Stimulated activated CD8-positive, alpha-beta memory T cell treated with anti-CD3 and anti-CD28 coated beads, Interleukin-2, amount 100 ng/mL, for 48 hours (primary cell): ENCODE measurements at places on chromosomes 5 and 9.

- DNase-seq, result no peak
These were observed 88.7 kb upstream of the FAM169A start for GRCh38 chr5:74954919-74955318.

- no peak for DNase-seq
These were observed 98.1 kb downstream of the UBE2R2 start for GRCh38 chr9:33914887-33915628.

- no peak for DNase-seq
These were observed 6.9 kb downstream of the CCL19 start for GRCh38 chr9:34684145-34684544.

GRCh38 chr9:18626046-18626698 is 152.2 kb downstream of the ADAMTSL1 start:
- no peak for DNase-seq

DNA sequence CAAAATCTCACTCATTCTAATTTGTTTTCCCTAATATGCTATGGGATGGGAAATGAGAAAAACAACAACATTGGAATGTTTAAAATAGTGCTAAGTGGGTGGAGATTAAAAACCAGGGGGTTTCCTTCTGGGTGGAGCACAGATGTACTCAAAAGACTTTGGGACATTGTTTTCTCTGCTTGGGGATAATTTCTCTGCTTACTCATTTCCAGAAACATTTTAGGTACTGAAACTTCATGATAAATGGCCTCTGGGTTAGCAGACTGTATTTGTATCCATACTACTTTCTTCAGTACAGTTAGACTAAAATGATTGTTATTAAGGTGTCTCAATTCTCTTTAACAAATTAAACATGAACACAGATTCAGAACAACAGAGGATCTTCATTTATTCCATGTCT is 17.4 kb downstream of the ELOVL7 start:
- no peak for DNase-seq

DNA sequence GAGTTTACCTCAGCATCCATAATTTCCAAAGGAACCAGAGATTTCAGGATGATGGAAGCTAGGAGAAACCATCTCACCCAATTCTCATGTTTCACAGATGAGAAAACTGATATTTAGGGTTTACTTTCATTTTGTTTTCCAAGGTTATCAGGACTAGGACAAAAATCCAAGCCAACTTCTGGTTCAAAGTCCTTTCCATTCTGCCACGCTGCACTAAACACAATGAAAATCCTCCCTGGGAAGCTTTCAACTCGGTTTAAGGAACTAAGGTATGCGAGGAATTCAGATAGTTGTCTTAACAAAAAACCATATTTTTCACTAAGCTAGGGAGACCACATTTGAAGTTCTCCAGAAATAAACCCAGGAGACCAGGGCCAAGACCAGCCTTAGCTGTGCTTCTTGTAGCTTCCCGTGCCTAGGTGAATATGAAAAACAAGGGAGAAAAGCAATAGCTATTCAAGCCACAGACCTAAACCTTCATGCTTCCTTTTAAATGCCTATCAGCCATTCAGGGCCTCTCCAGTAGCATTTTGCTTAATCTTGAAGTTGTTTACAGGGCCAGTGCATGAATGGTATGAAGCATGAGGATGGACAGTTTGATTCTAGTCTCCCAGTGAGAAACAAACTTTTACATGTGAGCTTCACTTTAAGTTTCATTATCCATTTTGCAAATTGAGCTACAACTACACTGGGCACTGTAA is 167.9 kb downstream of the DENND1A start:
- no peak for DNase-seq

DNA sequence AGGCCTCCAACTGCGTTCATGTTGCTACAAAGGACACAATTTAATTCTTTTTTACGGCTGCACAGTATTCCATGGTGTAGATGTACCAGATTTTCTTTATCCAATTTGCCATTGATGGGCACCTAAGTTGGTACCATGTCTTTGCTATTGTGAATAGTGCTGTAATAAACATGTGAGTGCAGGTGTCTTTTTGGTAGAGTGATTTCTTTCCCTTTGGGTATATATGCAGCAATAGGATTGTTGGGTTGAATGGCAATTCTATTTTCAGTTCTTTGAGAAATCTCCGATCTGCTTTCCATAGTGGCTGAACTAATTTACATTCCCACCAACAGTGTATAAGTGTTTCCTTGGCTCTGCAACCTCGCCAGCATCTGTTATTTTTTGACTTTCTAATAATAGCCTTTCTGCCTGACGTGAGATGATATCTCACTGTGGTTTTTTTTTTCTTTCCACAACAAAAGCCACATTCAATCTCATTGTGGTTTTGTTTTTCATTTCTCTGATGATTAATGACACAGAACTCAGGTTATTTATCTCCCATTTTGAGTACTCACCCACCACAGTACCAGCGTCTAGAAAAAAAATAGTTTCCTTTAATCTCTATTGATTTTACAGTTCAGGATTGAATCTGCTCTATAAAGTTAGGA is 21.9 kb downstream of the ARRDC3 start:
- no peak for DNase-seq

- no peak for DNase-seq
These were observed 5.0 kb upstream of the SPARC start for GRCh38 chr5:151691706-151692105.

- DNase-seq, result no peak
These were observed 23.7 kb upstream of the MROH2B start for GRCh38 chr5:41094871-41095270.

GRCh38 chr5:95686651-95687050 is 3.9 kb upstream of the SPATA9 start:
- DNase-seq, result no peak

- no peak for DNase-seq
These were observed 60.8 kb downstream of the CSF2 start for GRCh38 chr5:132134384-132134783.

DNA sequence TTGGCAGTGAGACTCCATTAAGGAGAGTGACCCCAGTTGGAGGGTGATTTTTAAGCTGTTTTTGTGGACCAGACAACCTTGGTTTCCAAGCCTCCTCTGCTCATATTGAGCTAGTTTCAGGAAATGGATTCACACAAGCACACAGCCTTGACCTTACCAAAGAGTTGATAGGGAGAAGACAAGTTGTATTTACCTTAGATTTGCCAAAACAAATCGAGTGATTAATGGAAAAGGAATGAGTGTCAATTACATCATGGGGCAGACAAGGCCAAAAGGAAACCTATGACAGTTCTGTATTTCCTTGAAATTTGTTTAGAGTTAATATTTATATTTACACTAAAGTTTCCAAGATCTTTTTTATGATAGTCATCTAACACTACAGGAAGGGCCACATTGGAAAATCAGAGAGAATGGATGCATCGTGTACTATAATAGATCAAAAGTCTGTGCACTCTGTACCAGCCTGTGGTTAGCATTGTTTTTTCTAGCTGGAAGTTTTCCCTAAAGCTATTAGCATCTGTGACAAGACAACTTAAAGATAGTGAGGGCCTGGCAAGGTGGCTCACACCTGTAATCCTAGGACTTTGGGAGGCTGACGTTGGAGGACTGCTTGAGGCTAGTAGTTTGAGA is 86.0 kb upstream of the FER start:
- no peak for DNase-seq

DNA sequence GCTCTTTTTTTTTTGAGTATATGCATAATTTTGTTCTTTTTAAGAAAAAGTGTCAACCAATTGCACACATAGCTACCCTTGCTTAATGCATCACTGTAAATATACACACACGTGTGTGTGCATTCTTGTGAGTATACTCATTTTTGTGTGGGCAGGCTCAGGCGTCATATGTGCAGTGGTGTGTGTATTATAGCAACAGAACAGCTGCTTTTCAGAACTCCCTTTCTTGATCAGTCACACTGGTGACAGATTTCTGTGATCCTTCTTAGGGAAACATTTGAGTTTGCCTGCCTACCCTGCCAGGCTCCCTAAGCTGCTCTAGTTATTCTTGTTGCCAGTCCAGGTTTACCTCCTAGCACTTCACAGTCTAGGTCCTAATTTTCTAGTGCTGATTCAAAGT is 287.0 kb upstream of the SEMA6A start:
- DNase-seq, result no peak

- DNase-seq, result peak; percentile 80
These were observed 64.3 kb downstream of the RXRA start for GRCh38 chr9:134390537-134390936.

- peak; percentile 17 for DNase-seq
These were observed 226.9 kb downstream of the MSX2 start for GRCh38 chr5:174951151-174951780.

GRCh38 chr5:83034528-83035207 is 42.5 kb downstream of the TMEM167A start:
- no peak for DNase-seq

- no peak for DNase-seq
These were observed 60.8 kb downstream of the PTPN3 start for GRCh38 chr9:109437286-109437685.

DNA sequence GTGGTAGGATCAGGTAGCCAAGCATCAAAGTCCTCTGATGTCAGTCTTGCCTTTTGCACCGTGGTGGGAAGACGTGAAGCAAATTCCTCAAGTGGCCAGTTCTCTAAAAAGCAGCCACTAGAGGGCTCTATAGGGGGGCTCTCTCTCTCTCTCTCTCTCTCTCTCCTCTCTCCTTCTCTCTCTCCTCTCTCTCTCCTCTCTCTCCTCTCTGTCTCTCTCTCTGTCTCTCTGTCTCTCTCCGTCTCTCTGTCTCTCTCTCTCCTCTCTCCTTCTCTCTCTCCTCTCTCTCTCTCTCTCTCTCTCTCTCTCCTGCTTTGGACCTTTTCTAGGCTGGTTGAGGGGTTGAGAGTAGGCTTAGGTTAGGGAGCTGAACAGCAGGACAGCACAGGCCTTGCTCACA is 13.9 kb upstream of the OSMR start:
- no peak for DNase-seq
